ENCODE measurements at places on chromosomes 2 and 18.

GRCh38 chr2:25417715-25418369 lies 76.1 kb upstream of the DNMT3A start:
- DNase-seq = no peak

GRCh38 chr2:130963849-130964793 lies 127.4 kb downstream of the ARHGEF4 start:
- no peak for DNase-seq

- DNase-seq = no peak
Measured at GRCh38 chr2:192288295-192288694, 93.6 kb upstream of the TMEFF2 start.

DNA sequence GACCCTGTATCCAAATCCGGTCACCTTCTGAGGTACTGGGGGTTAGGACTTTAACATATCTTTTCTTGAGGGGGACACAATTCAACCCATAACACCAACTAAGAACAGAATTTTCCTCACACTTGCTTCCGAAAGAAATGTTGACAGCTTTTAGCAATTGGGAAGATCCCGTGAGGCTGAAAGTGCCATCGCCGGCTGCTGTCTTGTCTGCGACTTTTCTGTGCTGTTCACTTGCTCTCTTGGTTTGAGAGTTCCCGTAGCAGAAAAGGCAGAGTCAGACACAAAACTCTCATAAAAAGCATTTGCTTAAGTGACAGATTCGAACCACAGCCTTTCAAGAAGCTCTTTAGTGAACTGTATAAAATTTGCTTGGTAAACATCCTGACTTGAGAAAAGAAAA lies 253.4 kb downstream of the ARHGAP15 start:
- no peak for DNase-seq

DNA sequence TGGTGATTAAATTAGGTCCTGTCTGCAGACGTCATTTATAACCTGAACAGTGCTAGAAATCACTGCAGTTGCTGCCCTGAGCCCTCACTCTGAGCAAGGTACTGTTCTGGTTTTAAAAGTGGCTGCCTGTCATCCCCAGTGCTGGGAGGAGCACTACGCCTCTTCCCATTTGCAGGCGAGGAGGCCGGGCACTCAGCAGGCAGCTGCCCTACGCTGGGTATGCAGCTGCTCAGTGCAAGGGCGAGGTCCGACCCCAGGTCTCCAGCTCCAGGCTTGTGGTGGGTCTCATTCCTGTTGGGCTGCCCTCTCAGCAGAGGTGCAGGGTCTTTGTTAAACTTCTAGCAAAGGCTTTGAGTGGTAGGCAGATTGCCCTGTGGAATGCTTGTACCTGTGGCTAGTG lies 15.7 kb downstream of the CNDP2 start:
- no peak for DNase-seq

DNA sequence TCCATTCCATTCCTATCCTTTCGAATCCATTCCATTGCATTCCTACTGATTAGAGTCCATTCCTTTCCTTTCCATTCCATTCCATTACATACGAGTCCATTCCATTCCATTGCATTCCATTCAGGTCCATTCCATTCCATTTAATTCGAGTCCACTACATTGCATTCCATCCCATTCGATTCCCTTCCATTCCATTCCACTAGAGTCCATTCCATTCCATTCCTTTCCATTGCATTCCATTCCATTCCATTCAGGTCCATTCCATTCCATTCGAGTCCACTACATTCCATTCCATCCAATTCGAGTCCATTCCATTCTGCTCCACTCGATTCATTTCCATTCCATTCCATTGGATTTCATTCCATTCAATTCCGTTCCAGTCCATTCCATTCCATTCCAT lies 1133.6 kb downstream of the RPIA start:
- no peak for DNase-seq

- DNase-seq = no peak
Measured at GRCh38 chr18:24078391-24078790, 60.5 kb upstream of the CABYR start.

GRCh38 chr18:56034949-56035348 lies 447.0 kb upstream of the TCF4 start:
- no peak for DNase-seq

DNA sequence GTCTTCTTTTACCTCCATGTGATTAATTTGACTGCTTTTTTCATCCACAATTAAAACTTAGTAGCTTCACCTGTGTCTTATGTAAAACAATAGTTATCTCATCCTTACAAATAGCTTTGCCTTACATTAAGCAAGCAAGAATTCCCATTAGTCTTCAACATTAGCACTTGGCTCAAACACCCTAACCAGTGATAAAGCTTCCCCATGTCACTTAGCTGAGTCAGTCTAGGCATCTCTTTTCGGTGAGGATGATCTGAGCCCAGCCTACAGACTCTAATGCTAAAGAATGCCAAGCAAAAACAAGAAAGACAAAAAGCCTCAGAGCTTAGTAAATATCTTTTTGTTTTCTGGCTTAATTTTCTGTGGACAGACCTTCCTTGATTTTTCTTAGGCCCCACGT lies 26.1 kb downstream of the GAD1 start:
- no peak for DNase-seq

DNA sequence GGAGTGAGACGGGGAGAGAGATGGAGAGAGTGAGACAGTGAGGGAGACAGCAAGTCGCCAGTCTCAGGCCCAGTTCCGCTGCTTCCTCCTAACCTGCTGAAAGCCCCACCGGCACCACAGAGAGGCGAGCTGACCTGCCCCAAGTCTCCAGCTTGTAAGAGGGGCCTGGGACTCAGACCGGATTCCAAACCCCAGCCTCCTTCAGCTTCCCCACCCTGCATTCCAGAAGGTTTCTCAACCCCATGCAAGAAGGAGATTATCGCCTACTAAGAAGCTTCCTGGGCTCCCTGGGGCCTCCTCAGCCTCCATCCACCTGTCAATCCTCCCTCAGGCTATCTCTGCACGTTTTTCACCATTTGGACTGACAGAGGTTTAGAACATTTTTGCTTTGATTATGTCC lies 173.1 kb upstream of the RAB6C start:
- DNase-seq = no peak
